Hindlimb muscle (tissue), 1 donor: ENCODE measurements at places on chromosomes 2 and 18.
A peak's percentile ranks its signal among the peaks of the same experiment; 100 is the strongest.

- DNase-seq: no peak
These were observed 31.3 kb downstream of the CD226 start for GRCh38 chr18:69916412-69916811.

GRCh38 chr18:46013484-46014189, 46.5 kb upstream of the EPG5 start:
- DNase-seq: no peak

DNA sequence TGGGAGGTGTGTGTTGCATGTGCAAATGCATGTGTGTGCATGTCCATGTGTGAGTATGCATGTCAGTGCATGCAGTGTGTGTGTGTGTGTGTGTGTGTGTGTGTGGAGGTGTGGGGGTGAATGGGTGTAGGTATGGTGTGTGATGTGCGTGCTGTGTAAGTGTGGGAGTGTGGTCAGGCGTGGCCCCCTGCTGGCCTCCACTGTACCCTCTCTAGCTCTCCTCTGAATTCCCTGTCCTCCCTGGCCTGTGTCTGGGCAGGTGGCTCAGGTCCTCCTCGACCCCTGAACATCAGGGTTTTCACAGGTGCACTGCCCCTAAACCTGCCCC, 230.2 kb downstream of the CELF4 start:
- peak; percentile 10 for DNase-seq

- DNase-seq: no peak
These were observed 41.5 kb downstream of the PRELID3A start for GRCh38 chr18:12449051-12449785.

GRCh38 chr18:62976227-62976626, 260.9 kb downstream of the PHLPP1 start:
- DNase-seq: no peak

DNA sequence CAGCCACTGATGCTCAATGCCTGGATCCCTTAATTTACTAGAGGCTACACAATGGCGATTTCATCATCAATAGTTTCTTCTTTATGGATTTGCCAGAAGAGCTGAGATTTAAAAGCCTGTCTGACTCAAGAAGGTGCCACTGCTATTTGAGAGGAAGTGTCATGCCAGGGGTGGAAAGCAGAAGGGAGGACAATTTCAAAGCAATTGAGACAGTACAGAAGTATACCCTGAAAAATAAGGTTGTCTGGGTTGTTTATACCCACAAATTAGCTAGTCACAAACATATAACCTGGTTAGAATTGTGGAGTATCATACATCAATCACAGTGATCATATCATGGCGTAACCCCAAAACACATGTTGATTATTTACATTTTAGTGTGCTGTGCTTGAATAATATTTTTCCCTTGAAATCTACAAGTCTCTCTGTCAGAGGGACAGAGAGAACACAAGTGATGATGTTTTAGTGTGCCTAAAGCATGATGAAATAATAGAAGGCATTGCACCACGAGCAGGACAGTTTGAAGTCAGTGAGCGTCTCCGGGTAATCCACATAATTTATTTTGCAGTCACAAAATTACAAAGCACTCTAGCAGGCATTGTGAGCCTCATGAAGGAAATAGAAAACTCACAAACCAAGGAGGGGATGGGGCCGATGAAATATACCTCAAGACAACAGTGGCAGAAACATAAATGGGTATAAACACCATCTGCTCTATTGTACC, 312.2 kb upstream of the SPRED2 start:
- DNase-seq: no peak

DNA sequence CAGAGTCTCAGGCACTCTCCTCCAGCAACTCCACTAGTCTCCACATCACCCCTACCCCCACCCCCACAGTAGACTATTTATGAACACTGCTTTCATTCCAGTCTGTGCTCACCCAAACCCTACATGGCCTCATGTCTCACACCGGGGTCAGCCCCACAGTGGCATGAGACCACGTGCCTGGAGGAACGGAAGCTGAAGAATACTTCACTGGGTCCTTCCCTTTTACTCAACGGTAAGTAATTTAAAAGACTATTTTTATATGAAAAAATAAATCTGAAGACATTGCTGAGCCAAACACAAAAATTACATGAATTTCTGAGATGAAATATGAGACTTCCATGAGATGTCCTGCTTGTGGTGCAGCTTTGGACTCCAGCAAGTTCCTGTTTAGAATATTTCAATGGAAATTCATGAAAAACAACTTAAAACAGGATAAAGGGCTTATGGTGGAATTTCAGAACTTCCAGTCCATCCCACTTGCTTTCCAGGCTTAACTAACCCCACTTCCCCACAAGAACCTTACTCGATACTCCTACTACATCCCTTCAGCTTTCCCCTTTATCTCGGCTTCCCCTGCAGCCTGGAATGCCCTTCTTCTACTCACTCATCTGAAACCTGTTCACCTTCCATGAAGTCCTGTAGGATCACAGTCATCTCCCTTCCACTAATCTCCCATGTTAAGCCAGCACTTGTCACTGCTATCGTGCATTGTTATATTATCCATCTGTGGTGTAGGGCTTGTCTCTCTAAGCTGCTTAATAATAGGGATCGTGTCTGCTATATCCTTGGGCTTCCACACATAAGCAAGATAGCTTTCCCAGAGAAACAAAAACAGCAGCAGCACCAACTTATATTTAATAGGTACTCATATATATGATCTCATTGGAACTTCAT, 47.9 kb downstream of the SLC14A1 start:
- DNase-seq: no peak

DNA sequence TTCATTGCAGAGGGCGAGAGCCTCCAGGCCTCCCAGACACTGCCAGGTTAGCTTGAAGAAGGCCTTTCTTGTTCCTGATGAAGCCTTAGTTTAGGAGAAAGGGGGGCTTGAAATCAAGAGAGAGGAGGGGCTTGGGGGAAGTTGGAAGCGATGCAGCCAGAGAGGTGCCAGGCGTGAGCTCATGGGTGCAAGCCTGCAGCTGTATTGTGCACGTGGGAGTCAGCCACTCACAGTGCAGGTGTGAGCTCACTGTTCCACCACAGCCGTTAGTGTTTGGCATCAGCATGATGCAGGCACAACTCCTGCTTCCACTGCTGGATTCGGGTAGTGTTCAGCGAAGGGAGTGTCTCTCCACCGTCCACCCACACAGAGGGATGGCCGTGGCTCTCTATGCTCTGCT, 68.4 kb upstream of the ALPP start:
- DNase-seq: no peak

GRCh38 chr18:7174344-7175095, 56.4 kb upstream of the LRRC30 start:
- DNase-seq: no peak

- no peak for DNase-seq
These were observed 556.1 kb downstream of the CMPK2 start for GRCh38 chr2:6309415-6310255.

DNA sequence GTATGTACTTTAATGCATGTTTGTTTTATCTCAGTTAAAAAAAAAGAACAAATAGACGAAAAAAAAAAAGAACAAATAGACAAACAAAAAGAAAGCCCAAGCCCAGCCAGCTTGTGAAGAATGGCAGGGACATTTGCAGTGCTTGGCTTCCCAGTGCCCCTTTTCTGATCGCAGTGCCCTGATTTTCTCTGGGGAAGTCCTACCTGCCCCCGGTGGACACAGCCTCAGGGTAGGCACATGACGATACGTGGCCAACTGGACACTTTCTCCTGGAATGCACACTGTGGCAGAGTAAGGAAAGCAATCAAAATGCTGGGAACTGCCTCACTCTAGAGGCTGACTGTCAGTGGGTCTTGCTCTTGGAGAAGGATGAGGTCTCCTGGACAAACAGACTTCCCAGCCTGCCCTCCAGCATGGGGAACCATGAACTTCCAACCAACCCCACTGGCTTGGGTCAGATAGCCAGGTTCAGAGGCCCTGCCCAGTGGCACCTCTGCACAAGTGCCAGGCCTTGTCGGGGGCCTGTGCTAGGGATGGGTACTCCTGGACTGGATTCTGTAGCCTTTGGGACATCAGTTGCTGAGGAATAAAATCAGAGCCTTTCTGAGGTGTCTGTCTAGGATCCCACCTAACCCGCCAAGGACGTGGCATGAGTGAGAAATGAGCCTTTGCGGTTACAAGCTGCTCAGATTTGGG, 76.7 kb downstream of the INHBB start:
- no peak for DNase-seq

- no peak for DNase-seq
These were observed 33.4 kb downstream of the WDR43 start for GRCh38 chr2:28927878-28928277.

GRCh38 chr18:53402670-53403069, 821.8 kb downstream of the MBD2 start:
- DNase-seq: no peak

GRCh38 chr2:9596621-9597311, 34.0 kb downstream of the YWHAQ start:
- DNase-seq: no peak

GRCh38 chr18:9571546-9571945, 42.8 kb downstream of the PPP4R1 start:
- no peak for DNase-seq

DNA sequence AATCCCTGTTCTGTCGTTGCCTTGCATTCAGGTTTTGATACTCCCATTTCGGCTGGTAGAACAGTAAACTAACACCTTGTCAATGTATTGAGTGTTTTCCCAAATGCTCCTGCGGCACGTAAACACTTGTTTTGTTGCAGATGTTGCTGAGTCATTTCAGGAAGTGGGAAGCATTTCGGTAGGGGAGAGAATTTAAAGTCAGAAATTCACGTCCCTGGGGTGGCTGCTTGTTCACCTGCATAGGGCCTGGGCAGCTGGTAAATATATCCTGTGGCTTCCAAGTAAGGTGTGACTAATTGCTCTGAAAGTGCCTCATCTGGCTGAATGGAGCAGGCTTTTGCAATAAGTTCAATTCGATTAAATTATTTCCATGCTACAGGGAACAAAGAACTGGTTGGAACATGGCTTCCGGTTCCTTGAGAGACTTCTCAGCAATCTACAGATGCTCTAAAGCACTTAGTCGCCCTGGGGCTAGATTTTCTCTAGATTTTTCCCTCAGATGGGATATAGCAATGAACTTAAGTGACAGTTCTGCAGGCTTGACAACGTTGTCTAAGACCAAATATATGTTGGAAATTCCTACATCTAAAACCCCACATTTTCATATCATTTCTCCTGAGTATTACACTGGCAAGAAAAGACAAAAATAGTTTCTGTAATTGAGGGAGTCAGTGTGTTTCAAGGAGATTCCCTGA, 5.2 kb downstream of the GALR1 start:
- DNase-seq: no peak

DNA sequence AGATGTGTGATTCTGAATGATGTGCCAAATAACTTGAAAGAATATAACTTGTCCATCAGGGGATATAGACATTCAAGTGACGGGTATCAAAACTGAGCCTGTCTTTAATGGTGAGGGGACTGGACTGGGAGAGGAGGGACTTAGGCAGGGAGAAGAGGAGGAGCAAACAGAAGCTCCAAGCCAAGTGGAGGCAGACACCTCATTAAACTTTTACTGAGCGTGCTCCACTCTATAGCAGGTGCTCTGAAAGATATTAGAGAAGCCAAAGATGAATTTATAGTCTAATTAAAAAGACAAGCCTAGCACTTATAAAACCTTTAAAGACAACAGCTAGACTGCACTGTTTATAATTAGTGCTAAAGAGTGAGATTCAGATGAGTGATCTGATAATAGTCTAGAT, 47.7 kb upstream of the SMAD2 start:
- DNase-seq: no peak

- DNase-seq: no peak
These were observed 24.0 kb downstream of the BUB1 start for GRCh38 chr2:110653861-110654260.

GRCh38 chr2:237474931-237475703, 11.9 kb upstream of the MLPH start:
- DNase-seq: peak; percentile 88

DNA sequence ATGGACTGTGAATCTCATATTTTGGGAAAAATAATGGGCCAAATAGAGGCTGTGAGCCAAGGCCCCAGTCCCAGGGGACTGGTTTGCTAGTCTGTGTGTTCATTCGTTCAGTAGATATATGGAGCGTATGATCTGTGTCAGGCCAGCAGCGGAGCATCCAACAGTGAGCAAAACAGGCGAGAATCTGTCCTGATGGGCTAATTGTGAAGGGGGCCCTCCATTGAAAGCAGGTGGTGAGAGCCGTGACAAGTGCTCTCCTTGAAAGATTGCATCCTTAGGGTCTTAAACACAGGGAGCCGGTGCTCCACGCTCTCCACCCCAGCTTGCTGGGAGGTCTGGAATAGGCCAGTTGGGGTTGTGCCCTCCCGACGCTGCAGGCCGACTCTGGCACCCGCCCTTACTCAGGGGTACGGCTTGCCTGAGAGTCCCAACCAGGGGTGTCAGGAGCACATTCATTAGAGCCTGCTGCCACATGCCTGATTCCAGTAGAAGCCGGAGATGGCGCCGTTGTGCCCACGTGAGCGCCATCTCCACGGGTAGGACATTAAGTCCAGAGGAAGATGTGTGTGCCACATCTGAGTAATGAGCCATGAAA, 213.3 kb downstream of the SH3RF3 start:
- DNase-seq: no peak

DNA sequence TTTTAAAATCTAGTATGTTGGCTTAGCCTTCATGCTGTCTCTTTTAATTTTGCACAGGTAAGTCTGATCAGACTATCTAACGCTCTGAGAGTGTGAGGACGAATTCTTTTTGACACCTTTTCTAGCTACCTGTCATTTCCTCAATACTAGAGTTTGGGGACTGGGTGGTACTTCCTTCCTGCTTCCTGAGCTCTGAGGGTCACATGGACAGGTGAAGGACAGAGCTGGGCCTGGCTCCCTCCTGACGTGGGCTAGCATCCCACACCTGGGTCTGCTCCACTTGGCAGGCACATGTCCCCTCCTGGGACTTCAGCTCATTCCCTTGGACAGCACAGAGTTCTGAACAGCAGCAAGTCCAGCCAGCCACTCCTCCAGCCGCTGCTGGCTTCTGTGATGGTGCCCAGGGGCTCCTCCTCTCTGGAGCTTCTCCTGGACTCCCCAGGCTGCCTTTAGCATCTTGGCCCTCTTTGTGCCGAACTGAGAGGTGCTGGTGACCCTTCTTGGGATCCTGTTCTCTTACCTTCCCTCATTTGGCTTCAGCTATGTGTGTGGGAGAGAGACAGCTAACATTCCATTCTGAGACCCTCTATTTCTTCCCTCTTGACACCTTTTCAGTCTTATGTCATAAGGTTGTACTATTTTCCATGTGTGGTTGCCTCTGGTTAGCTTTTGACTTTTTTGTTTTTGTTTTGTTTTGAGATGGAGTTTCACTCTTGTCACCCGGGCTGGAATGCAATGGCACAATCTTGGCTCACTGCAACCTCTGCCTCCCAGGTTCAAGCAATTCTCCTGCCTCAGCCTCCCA, 106.9 kb downstream of the B3GNT2 start:
- no peak for DNase-seq

- no peak for DNase-seq
These were observed 53.5 kb downstream of the COLEC12 start for GRCh38 chr18:446941-447560.
